ENCODE measurements at places on chromosomes 1 and 21. TPM values are rescaled to one million over a fixed set of nuclear protein-coding genes. Genes with fewer than 3 reads are reported as not detected.

The SPATA21 gene
- not detected for total RNA-seq

The HES3 gene
- total RNA-seq, result not detected

The MNDA gene
- total RNA-seq, result not detected

The DEGS1 gene
- 107 TPM for total RNA-seq

The WNT9A gene
- total RNA-seq, result 0.53 TPM

The GCSAML gene
- total RNA-seq, result not detected

The SZT2 gene
- total RNA-seq, result 16.9 TPM

The JAM2 gene
- not detected for total RNA-seq

The TFF1 gene
- total RNA-seq, result not detected

The KIF14 gene
- 24.9 TPM for total RNA-seq
